ENCODE measurements at places on chromosomes 11 and 22.

GRCh38 chr11:2989551-2989950 is 2.6 kb downstream of the NAP1L4 start:
- no peak for DNase-seq

- DNase-seq, result no peak
Observed at GRCh38 chr11:37532271-37532670, 934.2 kb upstream of the RAG2 start.

DNA sequence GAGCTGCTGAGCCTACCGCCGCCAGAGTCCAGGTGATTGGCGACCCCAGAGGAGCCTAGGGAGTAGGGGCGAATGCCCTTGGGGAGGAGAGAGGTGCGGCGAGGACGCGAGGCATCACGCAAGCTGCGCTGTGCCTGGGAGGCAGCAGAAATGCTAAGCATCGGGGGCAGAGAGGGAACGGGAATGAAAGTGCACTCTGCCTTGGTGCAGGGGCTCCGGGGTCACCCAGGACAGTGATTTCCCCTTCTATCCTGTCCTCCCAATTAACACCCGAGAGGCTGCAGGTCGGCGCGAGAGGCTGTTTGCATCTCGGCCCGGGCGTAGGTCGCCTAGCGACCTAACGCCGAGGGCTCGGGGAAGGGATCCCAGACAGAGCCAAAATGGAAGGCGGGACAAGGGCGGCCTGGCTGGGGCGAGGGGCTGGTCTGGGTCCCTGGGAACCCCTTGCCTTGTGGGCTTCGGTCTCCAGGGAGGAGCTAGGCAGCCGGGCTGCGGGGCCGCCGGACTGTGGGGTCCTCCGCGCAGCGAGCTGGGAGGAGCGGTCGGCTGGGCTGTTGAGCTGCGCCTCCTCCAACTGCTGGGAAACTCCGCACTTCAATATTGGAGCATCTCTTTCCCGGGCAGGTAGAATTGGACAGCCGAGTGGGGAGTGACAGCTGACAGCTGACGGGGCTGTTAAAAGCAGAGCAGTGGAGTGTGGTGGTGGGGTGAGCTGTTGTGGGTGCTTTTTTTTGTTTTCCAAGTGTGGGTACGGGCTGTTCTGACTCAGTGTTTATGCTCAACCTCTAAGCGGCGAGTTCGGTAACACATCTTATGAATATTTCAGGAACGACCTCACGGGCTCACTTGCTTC is 657 bp downstream of the ELMOD1 start:
- DNase-seq, result no peak

DNA sequence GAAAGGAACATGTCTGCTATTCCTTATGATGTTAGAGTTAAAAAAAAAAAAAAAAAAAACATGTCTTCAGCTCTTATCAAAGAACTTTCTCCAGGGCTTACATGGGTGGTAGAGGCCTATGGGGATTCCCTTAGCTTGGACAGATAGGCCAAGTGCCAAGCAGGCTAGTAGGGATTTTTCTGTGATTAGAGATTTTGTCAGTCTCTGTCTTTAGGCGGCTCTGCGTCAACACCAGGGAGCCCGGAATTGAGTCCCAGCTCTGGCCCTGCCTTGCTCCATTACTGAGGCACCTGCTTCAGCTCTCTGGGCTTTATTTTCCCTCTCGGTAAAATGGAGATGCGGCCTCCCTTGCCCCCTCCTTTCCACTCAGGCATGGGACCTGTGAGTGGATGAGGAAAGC is 13.1 kb downstream of the CRY2 start:
- DNase-seq, result no peak

DNA sequence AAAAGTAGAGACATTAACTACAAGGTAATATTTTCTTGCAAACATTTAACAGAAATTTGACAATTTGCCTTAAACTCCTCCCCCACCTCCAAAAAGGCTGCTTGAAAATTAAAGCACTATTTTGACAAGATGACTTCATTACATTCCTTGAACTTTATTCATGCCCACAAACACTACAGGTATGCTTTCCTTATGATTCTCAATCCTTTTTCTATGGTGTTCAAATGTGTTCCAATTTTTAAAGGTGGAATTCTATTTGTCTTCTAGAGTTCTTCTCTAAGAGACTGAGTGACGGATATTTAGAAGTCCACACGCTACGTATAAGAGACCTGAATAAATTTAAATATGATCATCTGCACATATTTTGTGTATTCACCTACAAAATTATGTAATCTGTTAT is 69.4 kb downstream of the MRTFA start:
- no peak for DNase-seq

- no peak for DNase-seq
Observed at GRCh38 chr22:44686873-44687600, 15.0 kb upstream of the PRR5 start.

GRCh38 chr11:57584341-57584740 is 13.1 kb upstream of the SERPING1 start:
- DNase-seq, result no peak

DNA sequence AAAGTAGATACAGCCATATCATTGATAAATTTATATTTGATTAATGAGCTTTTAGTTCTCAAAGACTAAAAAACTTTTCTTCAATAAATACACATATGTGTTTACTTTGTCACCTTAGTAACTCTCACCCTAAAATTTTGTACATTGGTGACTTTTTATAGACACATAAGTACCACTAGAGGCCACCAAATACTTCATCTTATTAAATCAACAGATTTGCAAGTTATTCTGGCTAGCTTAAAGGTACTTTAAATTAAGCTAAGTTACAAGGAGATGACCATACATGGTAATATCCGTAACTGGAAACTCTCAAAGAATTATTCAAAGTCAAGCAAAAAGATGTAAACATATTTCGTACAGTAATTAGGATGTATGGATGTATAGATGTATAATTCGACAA is 112.2 kb downstream of the SBF2 start:
- no peak for DNase-seq

DNA sequence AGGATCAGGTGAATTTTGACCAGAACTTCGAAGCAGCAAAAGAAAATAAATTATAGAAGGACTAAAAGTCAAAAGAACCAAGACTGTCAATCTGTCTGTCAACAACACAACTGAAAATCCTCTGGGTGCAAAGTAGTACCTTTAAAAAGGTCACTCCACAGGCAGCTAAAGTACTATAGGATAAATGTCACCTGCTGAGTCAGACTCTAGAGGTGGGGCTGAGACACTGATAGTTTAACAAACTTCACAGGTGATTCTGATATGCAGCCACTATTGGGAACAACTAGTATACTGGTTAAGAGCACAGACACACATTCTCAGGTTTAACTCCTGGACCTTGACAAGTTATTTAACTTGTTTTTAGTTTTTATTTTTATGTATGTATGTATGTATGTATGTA is 107.3 kb downstream of the FCHSD2 start:
- DNase-seq, result no peak

GRCh38 chr11:39570526-39570925 is 1888.9 kb downstream of the LRRC4C start:
- no peak for DNase-seq

- no peak for DNase-seq
Observed at GRCh38 chr11:124832571-124832970, 32.4 kb upstream of the MSANTD2 start.
